GM13977 (cell line): ENCODE measurements at places on chromosomes 2 and 18.

GRCh38 chr2:23625726-23626125, 240.7 kb downstream of the KLHL29 start:
- no peak for DNase-seq

GRCh38 chr2:118918017-118918416, 24.0 kb upstream of the MARCO start:
- no peak for DNase-seq

GRCh38 chr2:219230059-219230540, 494 bp downstream of the ANKZF1 start:
- peak; percentile 53 for DNase-seq

DNA sequence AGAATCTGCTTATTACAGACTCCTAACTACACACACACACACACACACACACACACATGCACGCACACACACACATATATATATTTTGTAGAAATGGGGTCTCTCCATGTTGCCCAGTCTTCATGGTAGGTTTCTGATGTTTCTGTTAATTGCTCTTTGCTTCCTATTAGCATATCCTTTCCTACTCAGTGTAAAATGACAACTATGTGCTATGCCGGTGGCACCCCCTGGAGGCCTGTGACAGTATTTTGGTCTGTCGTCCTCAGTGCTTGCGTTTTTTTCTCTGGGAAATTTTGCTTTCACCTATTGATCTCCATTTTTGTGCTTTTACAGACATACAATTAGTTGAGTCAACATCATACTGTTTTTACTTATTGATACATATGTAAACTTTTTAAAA, 322.1 kb downstream of the LRRTM1 start:
- DNase-seq: no peak

- no peak for DNase-seq
Measured at GRCh38 chr2:108920-109809, 62.9 kb upstream of the FAM110C start.

DNA sequence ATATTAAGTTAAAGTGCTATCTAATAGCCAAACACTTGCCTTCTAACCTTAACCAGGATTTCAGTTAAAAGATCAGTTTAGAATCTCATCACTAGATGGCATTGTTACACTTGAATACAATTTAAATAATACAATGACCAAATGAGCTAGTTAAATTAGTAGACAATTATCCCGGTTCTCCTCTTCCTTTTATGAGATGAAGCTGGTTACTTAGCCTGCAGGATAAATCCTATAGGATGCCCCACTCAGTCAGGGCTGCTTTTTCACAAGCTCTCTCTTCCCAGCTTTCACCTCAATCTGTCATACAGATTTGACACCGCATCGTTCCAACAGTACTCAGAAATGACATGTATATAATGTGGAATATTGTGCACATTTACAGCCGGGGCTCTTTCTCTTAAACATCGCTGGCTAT, 678.8 kb downstream of the KCNJ3 start:
- DNase-seq: no peak

- no peak for DNase-seq
Measured at GRCh38 chr2:51994123-51994763, 962.3 kb upstream of the NRXN1 start.

- no peak for DNase-seq
Measured at GRCh38 chr2:76472946-76473345, 762.2 kb upstream of the GCFC2 start.

GRCh38 chr2:181679544-181679979, 755 bp downstream of the NEUROD1 start:
- no peak for DNase-seq

DNA sequence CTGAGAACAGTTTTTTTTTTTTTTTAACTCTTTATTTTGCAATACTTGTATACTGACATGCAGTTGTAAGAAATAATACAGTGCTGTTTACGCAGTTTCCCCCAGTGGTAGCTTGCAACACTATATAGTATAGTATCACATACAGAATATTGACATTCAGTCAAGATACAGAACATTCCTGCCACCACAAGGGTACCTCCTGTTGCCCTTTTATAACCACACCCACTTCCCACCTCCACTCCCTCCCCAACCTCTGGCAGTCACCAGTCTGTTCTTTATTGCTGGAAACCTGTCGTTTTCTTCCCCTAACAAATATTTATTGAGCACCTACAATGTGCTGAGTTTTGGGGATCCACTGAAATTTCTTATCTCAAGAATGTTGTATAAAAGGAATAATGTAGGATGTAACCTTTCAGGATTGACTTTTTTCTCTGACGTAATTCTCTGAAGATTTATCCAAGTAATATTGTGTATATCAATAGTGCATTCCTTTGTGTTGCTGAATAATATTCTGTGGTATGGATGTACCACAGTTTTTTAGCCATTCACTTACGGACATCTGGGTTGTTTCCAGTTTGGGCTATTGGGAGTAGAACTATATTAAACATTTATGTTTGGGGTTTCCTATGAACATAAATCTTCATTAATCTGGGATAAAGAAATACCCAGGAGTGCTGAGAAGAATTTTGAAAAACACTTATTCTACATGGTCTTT, 51.4 kb upstream of the EML6 start:
- DNase-seq: peak; percentile 1

DNA sequence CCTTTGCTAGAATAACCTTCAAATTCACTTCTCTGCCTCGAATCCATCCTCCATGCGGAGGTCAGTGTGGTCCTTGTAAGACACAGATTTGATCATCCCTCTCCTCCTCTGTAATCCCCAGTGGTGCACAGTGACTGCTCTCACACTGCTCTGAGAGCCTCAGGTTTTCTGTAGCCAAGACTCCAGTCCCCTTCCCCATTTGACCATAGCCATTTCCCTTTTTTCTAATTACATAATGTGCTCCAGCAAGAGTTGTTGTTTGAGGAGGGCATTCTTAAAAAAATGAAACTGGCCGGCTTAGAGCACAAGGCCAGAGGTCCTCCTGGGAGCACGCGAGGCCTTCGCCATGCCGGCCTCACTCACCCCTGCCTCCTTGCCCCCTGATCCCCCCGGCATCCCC, 34.7 kb upstream of the LPIN1 start:
- DNase-seq: no peak

GRCh38 chr2:18645315-18645714, 55.9 kb upstream of the NT5C1B start:
- DNase-seq: no peak

DNA sequence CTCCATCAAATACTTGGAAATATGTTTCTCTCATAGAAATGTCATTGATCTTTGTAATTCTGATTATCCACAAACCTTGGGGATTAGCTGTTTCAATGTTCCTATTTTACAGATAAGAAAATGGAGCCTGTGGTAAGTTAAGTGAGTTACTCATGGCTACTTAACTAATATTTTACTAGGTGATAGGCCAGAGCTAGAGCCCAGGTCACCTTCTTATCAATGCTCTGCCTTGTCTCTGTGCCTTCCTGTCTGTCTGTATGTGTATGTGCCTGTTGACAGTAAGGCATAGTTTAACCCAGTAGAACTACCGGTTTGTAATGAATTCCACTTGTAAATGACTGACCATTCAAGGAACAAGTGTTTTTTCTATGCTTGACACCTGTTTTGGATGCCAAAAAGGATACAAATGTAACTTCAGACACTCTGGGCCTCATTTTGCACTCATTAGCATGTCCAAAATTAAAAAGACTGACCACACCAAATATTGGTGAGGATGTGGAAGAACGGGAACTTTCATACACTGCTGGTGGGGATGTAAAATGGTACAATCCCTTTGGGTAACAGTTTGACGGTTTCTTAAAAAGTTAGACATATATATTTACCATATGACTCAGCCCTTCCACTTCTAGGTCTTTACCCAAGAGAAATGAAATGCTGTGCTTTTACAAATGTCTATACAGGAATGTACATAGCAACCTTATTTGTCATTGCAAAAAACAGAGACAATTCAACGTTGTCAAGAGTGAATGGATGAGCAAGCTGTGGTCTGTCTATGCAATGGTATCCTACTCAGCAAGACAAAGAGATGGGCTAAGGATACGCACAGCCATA, 19.6 kb upstream of the IL1A start:
- peak; percentile 38 for DNase-seq

GRCh38 chr18:79200546-79201268, 131.5 kb downstream of the ATP9B start:
- no peak for DNase-seq

DNA sequence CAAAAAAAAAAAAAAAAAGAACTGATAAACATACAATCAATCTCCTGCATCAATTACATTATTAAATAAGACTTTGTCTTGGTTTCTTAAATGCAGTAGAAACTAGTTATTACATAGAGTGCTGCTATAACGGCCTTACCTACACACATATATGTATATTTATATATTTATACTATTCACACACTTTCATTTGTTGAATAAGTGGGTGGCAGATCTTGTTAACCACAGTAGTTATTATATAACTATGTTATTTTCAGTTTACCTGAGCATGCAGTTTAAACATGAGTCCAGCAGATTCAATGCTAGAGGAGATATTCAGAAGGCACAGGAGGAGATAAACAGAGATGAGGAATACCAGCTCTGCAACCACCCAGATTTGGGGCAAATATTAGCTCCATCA, 81.5 kb upstream of the CD226 start:
- no peak for DNase-seq

- DNase-seq: no peak
Measured at GRCh38 chr2:241947401-241947800, 77.9 kb downstream of the RTP5 start.

DNA sequence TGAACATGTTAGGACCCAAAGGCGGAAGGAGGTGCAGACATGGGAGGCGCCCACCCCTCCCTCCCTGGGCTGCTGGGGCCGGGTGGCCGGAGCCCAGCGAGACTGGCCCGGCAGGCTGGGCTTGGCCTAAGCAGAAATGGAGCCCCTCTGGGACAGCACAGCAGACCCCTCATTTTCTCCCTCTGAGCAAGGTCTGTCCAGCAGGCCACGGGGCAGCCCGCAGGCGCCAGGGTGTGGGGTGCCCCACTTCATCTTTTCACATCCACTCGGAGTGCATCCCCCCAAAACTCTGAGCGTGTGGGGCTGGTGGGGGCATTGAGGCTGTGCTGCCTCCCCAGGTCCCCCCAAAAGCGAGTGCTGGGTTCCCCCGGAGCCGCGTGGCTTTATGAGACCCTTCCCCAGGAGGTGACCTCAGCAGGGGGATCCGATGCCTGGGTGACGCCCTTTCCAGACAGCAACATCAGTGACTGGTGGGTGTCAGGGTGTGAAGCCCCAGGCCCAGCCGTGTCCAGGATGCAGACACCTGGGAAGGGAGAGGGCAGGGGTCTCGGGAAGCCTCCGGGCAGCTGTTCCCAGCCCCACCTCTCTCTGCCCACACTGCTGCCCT, 36.7 kb upstream of the GPC1 start:
- no peak for DNase-seq

DNA sequence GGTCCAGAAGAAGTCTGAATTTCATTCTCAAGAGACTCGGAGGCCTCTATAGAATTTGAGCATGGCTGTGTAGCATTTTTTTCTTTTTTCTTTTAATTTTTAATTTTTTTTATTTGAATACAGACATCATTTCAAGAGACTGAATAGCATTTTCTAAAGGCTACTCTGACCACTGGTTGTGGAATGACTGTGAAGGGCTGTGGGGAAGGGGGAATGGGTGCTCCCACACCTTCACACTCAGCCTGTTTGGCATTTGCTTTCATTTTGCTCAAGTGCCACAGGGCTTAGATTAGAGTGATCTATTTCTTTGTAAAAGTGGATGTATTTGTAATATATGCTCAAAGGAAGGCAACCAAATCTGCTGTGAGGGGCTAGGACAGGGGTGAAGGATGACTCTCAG, 142.0 kb upstream of the SPOPL start:
- no peak for DNase-seq

GRCh38 chr18:12803069-12803936, 80.7 kb downstream of the PTPN2 start:
- no peak for DNase-seq

DNA sequence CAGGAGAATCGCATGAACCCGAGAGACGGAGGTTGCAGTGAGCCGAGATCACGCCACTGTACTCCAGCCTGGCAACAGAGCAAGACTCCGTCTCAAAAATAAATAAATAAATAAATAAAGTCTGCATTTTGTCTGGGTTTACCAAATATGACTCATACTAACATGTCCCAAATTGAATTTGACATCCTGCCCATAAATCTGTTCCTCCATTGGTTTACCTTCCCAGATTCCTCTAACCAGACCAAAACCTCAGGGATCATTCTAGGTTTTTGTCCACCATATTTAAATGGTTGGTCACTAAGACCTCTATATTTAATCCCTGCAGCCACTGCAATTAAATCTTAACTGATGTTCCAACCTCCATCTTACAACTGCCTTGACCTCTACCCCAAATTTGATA, 150.9 kb downstream of the ATAD2B start:
- no peak for DNase-seq

DNA sequence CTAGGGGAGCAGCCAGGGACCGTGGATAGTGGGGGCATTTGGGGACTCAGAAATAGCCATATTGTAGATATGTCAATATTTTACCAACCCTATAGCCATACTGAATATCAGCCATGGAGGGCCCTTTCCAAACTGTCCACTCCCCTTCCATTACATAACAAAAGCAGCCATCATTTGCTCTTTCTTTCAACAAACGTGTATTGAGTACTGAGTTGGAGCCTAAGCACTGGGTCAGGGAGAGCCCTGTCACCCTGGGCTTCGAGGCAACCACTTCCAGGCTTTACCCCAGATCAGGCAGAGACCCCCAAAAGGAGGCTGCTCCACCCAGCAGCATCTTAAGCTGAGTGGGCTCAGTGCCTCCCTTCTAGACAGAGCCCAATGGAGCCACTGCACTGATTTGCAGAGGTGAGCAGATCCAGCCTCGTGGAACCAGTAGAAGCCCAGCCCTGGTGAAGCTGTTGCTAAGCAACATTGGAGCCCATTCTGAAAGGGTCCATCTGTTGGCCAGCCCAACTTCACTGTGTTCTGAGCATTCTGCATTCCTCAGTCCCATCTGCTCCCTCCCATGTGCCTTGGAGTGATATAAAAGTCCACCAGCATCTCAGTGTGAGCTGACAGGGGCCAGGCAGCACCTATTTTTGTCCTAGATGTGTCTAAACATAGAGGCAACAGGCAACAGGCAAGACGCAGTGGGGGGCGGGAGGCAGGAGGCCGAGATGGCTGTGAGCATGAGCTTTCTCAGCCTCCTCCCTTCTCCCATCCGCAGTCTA, 112.1 kb downstream of the PLB1 start:
- DNase-seq: no peak

- DNase-seq: no peak
Measured at GRCh38 chr2:85706599-85707296, 12.6 kb downstream of the GNLY start.

- no peak for DNase-seq
Measured at GRCh38 chr2:30684996-30685395, 122.2 kb downstream of the CAPN13 start.

- DNase-seq: no peak
Measured at GRCh38 chr2:63681896-63682295, 93.1 kb downstream of the MDH1 start.

- DNase-seq: no peak
Measured at GRCh38 chr2:126912201-126912600, 13.5 kb downstream of the TEX51 start.

DNA sequence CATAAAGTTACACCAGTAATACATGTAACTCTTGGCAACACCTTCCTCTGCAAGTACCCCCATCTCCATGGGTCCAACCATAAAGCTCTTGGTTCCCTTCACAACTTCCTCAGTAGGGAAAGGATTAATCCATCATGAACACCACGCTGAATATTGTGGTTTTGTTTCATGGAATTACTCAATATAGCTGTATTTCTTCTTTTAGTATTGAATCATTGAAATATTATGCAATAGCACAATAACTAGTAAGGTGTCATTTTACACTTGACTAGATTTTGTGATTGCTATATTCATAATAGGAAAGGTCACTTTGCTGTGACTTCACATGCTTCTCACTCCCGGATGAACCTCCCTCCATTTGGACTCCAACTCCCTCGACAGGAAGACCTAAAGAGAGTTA, 29.7 kb upstream of the PID1 start:
- DNase-seq: no peak

GRCh38 chr2:216341121-216341520, 31.2 kb downstream of the MARCHF4 start:
- no peak for DNase-seq
